Activated CD4-positive, alpha-beta T cell treated with anti-CD3 and anti-CD28 coated beads, Interleukin-2, amount 50 U/mL, for 24 hours (primary cell): ENCODE measurements at places on chromosomes 13 and 19.

GRCh38 chr19:9917321-9917720 is 19.0 kb downstream of the OLFM2 start:
- DNase-seq, result no peak

- peak; percentile 77 for DNase-seq
Observed at GRCh38 chr13:99307648-99308339, 595 bp upstream of the GPR183 start.

- DNase-seq, result no peak
Observed at GRCh38 chr13:96191367-96191766, 101.5 kb downstream of the HS6ST3 start.

- no peak for DNase-seq
Observed at GRCh38 chr13:108325863-108326262, 56.3 kb downstream of the TNFSF13B start.

DNA sequence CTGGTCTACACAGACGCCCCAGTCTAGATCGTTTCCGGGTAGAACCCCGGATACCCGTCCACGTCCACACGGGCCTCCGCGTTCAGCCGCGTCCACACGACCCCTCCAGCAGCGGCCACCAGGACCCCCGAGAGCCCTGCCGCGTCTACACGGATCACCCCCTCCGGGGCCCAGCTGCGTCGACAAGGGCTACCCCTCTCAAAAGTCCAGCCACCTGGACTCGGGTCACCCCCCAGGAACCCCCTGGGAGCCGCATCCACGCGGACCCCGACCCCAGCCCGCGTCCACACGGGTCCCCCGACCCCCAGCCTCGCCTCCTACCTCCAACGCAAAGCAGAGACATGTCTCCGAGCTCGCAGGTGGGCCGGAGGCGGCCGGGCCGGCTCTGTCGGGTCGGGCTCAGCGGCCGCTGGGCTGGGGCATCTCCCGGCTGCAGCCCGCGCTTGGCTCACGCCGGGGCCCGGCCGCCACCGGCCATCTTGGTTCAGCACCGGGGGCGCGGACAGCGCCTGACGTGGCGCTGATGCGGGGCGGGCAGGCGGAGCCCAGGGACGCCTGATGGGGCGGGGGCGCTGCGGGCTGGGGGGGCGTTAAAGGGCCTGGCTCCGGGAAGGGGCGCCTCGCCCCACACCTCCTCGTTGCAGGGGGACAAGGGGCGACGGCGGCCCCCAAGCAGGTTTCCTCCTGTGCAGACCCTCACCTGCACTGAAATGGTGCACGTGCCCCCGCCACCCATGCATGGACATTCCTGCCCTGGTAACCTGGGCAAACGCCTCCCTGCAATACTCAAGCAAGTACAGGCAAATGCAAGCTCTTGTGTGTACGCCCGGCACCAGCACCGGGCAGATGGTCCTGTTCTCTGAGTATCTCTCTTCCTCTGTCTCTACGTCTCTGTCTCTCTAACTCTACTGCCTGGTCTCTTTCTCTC is at the start of gene UNC13A:
Gene UNC13A (minus strand): TSS at position 498 of the 928 bp plus-strand sequence. CDS start 155 bp downstream, at position 343.
- DNase-seq, result no peak

- DNase-seq, result no peak
Observed at GRCh38 chr19:45355402-45355801, 14.9 kb downstream of the KLC3 start.

DNA sequence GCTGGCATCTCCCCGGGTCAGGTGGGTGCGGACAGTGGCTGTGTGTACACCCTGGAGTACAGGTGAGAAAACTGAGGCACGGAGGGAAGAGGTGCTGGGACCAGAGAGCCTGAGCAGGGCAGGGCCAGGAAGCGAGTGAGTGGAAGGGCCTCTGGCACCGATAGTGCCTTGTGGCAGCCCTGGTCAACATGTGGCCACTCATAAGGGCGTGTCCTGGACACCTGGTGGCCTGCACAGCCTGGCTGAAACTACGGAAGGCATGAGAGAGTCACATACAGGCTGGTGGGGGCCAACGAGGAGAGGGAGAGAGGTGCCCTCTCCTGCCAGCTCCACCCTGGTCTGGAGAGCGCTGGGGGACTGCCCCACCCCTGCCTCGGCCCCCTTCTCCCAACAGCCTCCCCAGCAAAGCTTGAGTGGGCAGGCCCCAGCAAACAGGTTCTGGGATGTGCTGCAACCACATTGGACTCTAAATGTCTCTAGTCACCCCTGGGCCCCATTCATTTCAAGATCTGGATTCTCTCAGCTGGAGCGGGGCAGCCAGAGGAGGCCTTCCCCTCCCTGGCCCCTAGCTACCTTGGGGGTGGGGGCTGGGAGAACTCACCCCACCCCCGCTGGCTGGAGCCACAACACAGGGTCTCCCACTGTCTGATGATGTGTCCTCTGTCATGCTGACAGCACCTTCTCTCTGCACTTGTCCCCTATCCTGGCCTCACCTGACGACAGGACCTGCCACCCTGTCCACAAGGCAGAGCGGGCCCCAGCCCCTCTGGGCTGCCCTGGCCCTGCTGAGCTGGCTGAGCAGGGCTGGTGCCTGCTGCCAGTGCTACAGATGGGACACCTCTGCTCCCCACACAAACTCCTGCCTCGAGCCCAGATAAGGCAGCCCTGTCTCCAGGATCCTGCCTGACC is 5.8 kb downstream of the CBARP start:
- DNase-seq, result no peak

DNA sequence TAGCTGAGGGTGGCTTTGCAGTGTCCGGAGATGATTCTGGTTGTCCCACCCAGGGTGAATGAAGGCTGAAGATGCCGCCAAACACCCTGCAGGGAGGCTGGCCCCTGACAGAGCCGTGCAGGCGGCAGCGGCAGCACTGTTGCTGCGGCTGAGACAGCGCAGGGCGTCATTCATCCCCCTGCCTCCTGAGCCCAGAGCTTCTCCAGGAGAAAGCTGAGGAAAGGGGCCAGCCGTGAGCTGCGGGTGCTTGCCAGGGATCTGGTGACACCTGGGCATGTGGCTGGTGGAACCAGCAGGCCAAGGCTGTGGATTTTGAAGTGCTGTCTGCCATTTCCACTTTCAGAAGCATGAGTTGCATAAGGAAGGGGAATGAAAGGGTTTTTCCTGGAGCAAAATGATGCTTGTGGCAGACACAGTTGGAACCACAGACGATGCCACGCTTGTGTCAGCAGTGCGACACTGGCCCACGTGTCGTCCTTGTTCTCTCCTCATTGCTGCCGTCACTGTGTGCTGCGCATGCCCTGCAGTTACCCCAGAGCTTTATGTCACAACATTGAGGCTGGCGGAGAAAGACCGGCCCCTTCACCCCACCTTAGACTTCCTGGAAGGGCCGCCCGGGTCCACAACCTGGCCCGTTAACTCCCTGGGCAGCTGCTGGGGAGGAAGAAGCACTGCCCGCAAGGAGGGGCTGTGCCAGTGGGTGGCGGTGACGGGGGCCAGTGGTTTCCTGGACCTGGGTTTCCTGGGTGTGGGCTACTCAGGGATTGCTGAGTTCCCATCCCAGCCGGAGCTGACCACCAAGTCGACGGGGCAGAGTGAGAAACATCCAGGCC is 22.7 kb downstream of the TFDP1 start:
- no peak for DNase-seq

DNA sequence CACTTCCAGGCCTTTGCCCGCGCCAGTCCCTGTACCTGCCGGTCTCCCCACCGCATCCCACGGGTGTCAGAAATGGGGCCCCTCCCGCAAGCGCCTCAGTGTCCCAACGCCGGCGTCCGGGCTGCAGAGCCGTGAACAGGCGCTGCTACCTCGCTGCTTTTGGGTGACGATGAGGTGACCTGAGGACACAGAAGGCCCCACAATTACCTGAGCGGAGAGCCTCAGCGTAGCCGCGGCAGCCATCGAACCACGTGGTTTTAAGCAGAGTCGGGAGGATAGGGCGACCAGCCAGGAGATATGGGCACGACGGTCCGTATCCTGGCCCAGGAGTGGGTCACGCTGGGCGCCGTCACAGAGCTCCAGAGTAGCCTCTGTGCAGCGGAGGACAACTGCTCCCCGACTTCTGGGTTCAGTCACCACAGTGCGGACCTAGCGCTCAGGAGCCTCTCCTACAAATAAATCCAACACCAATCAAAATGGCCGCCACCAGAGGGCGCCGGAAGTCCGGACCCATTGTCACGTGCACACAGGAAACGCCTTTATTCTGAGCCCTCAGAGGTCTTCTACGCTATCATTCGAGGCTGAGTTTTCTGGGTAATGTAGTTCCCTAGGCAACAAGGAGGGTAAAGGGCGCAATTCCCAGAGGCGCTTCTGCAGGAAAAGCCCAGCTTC is at the start of gene ZNF814:
Gene ZNF814 (minus strand): TSS at position 478 of the 672 bp plus-strand sequence. CDS start 235 bp downstream, at position 243.
- DNase-seq, result peak; percentile 79

DNA sequence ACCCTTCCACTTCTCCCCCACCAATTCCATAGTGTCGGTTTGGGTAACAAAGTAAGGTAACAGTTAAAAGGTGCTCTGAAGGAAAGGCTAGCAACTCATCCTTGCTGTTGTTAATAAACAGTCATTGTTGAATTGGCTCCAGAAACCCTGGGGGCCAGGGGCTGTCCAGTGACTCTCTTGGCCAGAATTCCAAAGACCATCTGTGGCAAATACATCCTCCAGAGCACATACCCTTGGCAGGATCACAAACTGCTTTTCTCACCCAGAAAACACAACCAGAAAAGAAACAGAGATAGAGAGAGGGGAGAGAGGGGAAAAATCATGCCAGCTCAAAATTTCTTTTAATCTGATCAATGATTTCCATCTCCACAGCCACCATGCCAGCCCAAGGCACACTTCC is 22.1 kb downstream of the CACNA1A start:
- DNase-seq, result no peak

GRCh38 chr19:31344403-31344802 is 4.8 kb downstream of the TSHZ3 start:
- DNase-seq, result no peak

DNA sequence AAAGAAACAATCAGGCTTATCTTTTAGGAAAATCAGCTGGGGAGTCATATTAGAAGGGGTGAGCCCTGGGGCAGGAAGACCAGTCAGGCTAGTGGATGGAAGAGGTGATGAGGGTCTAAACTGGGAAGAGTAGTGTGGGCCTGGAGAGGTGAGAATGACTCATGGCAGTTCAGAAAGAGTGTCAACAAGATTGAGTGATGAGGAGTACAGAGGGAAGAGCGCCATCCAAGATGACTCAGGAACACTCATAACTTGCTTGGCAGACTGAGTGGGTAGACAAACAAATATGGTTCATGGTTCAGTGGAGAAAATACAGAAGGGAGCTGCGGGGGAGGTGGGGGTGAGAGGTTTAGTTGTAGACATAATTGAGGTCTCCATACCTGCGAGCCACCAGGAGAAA is 17.3 kb upstream of the CLDN10 start:
- DNase-seq, result no peak

DNA sequence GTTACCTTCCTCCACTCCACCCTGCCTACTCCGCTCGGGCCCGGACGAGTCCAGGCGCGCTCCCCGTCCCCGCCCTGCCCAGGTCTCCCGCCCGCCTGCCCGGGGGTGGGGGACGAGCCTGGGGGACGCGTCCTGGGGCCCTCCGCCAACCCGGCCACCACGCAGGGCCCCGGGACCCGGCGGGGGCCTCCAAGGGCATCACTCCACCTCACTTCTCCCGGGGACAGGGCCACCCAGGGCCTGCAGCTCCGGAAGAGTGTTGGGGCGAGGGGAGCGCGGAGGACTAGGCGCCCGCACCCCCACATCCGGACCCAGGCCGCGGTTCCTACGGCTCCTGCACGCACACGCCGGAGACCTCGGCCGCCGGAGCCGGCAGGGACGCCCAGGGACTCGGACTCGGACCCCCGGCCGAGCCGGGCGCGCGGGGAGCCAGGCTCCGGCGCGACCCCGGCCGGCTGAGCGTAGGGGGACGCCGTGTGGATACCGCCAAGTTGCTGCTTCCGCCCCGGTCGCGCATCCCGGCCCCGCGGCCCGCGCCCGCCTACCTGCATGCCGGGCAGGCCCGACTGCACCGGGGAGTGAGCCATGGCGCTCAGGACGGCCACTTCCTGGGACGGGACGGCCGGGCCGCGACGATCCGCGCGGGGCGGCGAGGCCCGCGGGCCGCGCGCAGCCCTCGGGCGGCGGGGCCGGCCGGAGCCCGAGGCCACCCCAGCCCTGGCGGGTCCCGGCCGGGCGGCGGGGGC is 534 bp downstream of the STK24 start:
- no peak for DNase-seq

GRCh38 chr19:48006762-48007161 is 12.3 kb downstream of the ELSPBP1 start:
- DNase-seq, result no peak

- peak; percentile 41 for DNase-seq
Observed at GRCh38 chr19:51887522-51888498, at the start of gene ZNF577. TSS of gene ZNF577 (minus strand) at chr19:51887951. CDS start at chr19:51880382, 7,569 bp downstream.

- no peak for DNase-seq
Observed at GRCh38 chr19:576768-577438, 4.5 kb downstream of the BSG start.

DNA sequence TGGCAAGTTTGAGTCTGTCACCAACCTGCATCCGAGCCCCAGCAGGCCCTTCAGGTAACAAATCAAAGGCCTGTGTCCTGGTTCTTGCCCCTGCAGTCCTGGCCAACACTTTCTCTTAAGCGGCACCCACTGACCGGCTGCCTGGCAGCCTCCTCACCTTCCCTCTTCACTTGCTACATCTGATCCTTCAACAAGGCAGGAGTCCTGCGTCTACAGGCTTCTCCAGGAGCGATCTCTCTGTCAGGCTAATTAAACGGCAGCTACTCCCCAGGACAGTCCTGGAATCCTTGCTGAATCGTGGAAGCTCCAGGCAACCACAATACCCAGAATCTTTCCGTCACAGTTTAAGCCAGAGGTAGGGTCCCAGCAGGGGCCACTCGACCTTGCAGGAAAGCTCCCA is 41.1 kb upstream of the GAS6 start:
- no peak for DNase-seq

GRCh38 chr13:74662905-74663304 is 528.7 kb upstream of the KLF12 start:
- DNase-seq, result no peak

- DNase-seq, result no peak
Observed at GRCh38 chr19:50557009-50557613, 11.1 kb downstream of the LRRC4B start.

GRCh38 chr13:95710313-95710712 is 33.4 kb downstream of the DNAJC3 start:
- no peak for DNase-seq

DNA sequence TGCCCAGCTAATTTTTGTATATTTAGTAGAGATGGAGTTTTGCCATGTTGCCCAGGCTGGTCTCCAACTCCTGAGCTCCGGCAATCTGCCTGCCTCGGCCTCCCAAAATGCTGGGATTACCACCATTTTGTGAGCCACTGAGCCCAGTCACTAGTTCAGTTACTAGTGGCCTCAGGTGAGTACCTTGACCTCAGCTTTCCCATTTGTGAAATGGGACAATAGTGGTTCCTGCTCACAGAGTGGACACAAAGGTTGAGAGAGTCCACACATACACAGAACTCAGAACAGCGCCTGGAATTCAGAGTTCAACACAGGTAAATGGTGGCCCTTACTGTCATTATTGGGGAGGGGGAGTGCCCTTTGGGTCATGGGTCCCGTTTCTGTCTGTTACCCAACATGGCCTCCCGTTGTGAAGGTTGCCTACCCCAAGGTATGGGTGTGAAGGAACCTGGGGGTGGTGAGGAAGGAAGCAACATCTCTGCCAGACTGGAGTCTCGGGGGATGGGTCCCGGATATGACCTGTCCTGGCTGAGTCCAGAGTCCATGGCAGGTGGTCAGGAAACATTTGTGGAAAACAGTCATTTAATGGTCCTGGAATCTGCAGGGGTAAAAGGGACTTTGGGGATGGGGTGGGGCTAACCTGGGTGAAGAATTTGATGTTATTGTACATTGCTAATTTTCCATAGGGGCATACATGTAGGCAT is 11.7 kb upstream of the IRGC start:
- no peak for DNase-seq
